Globus pallidus (tissue), 1 donor: ENCODE measurements at places on chromosomes 7 and 10.

DNA sequence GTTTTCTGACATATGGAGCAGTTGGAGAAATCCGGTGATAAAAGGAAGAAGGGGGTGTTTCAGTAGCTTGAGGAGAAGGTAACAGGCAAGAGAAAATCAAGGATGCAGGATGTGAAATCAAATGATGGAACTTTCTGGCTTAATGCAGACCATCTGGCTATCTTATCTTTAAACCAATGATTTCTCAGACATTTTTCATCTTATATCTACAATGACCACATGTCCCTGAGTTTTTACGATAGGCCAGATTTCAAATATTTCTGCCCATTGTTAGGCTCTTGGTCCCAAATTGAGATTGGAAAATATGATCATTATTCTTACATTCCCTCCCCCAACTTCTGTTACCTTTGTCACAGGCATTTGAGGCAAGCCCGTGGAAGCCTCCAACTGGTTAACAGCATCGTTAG is 486.8 kb downstream of the SUGCT start:
- DNase-seq, result no peak

DNA sequence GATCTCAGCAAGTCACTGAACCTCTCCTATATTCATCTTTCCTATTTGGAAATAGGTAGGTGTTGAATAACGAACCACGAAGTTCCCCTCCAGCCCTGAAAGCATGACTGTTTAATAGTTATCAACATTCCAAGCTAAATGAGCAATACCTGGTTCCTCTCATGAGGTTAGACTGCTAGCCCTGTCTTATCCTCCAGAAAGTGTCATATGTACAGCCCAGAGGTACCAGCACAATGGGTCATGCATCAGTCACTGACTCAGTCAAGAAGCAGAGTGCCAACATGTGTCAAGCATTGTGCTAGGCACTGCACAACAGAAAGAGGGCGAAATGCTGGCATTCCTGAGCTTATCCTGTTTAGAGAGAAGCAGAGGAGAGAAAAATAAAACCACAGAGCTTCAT is 70.0 kb downstream of the AMPH start:
- no peak for DNase-seq

DNA sequence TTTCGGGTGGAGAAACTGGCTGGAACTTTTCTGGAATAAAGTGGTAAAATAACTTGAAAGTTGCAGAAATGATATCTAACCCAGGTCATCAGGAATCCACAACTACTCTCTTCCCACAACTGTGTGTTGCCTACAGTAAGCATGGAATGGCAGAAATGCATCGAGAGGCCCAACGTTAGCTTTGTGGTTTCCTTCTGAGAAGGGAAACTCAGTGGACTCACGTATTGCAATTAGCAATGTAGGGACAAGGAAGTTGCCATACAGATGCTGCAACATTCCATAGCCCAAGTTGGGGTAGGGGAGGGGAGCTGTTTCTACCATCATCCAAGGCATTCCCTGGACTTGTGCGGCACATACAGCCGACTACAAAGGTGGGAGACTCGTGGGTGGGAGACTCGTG is 1.9 kb downstream of the PON1 start:
- DNase-seq, result no peak

DNA sequence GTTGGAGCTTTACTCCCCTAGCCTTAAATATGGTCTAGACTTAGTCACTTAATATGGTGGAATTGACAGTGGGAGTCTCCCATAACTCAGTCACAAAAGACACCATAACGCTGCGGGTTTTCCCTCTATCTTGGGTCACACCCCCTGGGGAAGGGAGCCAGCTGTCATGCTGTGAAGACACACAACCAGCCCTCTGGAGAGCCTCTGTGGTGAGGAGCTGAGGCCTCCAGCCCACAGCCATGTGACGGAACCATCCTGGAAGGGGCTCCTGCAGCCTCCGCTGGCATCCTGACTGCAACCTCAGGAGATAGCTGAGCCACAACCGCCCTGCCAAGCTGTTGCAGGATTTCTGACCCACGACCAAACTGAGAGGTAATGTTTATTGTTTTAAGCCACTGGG is 37.9 kb downstream of the PAXIP1 start:
- no peak for DNase-seq

DNA sequence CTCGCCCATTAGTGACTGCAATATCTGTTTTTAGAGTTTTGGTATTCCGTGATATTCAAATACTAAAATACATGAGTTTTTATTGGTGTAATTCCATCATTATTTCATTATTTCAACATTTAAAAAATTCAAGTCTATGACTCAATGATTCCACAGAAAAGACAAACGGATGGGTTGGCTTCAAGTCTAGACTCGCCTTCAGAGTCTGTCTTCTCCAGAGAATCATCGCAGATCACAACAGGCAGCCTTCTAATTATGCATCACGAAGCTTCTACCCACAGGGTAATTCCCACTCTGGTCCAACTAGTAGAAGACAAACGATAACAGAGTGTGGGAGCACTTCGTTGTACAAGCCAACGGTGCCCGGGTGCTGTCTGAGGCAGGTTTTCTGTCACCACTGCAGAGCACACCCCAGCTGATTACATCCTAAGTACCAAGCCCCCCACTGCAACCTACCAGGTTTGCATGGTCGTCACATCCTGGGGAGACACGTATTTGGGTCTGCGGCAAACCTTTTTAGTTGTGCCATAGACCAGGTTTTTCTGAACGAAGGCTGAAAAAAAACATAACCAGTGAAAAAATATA is 28.9 kb downstream of the PARP12 start:
- DNase-seq, result no peak

DNA sequence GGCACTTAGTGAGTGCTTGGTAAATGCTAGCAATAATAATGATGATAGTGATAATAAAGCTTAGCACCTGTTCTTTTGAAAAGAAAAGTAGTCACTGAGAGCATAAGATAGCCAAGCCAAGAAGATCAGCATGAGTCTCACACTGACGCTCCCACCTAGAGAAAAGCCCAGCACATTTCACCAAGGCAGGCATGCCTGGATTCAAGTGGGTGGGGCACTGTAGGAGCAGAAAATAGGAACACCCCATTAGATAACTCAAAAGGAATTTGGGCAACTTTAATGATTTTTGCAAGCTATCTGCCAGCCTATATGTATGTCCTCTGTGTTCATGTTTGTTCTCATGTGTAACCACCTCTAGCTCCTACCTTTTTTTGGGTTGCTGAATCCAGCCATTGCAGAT is 18.1 kb upstream of the SORBS1 start:
- DNase-seq, result no peak
